H1 (cell line): ENCODE measurements at places on chromosomes 6 and 20. TPM values are rescaled to one million over a fixed set of nuclear protein-coding genes. Genes with fewer than 3 reads are reported as not detected.

GRCh38 chr6:158323561-158323958 lies 11.3 kb downstream of the TULP4 start:
- no peak for DNase-seq

DNA sequence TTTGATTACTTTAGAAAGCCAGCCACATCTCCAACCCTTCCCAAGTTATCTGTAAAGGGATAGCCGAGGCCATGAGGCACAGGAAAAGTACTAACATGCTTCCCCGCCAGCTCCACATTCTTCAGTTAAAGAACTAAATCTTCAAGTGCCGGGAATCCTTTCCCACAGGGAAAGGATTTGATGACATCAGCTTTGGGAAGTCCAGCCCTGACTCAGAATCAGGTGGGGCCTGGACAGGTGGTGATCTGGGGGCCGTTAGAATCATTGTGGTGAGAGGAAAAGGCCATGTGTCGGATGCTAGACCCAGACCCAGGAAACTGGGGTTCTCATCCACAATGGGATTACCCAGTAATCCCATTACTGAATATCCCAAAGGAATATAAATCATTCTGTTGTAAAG lies 580.0 kb downstream of the QKI start:
- DNase-seq = no peak

GRCh38 chr6:116218172-116218633 lies 35.7 kb downstream of the TSPYL4 start:
- no peak for DNase-seq

The CCN5 gene
- not detected in 2 replicates for total RNA-seq

GRCh38 chr20:37797669-37798175 lies 103.9 kb downstream of the CTNNBL1 start:
- DNase-seq = no peak

DNA sequence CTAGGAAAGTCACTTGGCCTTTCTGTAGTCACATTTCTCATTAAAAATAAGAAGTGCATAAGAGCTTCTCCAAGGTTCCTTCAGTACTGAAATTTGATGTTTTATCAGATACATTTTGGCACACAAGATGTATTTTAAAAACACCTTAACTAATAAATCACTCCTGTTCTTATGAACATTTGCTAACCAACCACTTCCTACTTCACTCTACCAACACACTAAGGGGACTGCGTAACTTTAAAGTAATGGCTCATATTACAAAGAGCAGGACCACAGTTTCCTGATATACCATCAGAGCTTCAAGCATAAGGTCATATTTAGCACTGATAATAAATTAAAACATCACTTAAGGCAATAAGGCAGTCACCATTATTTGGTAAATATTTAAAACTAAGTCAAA lies 104.4 kb downstream of the RALGAPA2 start:
- DNase-seq = no peak

GRCh38 chr20:61321481-61321880 lies 69.4 kb downstream of the CDH4 start:
- DNase-seq = no peak

DNA sequence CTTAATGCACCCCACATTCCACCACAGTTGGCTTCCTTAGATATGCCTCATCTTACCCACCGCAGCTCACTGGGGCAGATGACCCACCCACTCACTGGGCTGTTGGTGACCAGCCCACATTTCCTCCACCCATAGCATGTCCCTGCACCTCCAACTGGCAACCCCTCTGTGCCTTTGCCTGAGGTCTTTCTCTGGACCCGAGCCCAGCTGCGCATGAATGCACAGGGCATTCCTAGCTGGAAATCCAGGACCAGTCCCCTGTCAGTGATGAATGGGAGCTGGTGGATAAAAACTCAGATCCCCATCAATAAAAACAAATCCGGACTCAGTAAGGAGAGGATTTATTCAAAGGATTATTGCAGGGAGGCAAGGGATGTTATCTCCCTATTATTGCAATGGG lies 75.0 kb downstream of the ISM1 start:
- no peak for DNase-seq

GRCh38 chr20:17874271-17875105 lies 94.1 kb downstream of the SNX5 start:
- DNase-seq = no peak

The FAM120B gene
- total RNA-seq = 12.0 and 12.5 TPM in 2 replicates

The KPNA5 gene
- 9.7 and 11.7 TPM in 2 replicates for total RNA-seq

- DNase-seq = no peak
Observed at GRCh38 chr20:11791835-11792567, 125.7 kb upstream of the BTBD3 start.
